Small intestine (tissue), 16 donors: ENCODE measurements at places on chromosomes 2 and 18.

DNA sequence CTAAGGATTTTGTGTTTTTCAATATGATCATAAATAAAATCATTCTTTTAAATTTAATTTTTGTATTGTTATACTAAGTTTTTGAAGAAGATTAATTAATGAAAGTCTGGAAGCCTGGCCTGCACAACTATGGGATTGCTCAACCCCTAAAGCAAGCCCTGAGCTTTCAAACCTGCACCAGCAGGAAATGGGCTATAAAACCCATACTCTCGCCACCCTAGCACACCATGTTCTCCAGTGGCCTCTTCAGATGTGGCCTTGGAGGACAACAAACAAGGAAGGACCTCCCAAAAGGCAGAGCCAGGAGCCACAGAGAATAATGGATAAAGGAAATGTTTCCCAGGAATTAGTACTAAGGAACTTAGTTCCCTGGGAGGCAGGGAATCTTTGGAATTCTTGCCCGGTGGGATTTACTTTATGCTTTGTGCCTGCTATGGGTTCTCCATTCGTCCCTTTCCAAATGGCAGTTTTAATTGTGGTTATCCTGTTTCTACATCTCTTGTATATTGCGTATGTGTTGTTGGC is 212.5 kb downstream of the ZFP36L2 start:
- no peak for DNase-seq

GRCh38 chr2:129056309-129056958 is 737.8 kb upstream of the HS6ST1 start:
- DNase-seq = no peak

DNA sequence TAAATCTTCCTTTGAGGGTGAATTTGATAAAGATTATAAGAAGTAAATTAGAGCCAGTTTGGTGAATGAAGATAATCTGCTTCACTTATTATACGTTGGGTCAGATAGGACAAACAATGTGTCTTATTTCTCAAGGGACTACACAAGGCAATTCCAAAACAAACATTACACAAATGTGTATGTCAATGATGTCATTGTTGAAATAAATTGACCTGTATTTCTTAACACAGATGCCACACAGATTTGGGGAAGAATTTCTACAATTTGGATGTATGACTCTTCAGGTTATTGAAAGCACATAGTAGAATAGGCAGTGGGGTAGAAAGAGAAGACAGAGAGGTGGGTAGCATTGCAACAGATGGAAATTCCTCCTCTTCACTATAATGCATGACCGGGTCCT is 6.9 kb upstream of the CRIM1 start:
- DNase-seq = no peak

DNA sequence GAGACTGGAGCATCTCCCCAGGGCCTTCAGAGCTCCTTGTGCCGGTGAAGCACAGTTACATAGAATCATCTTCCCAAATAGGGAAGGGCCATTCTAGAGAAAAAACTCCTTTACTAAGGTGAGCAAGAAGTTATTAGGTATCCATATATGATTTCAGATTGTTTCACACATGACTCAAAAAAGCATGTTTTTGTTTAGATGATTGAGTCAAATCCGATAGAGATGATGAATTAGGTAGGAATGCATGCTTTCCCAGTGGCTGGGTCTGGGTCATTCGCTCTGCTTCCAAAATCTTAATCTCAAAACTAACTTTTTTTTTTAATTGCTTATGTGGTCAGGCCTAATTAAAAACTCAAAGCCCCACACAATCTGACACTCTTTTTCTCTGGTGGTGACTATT is 3.8 kb downstream of the NT5C1B start:
- DNase-seq = no peak

DNA sequence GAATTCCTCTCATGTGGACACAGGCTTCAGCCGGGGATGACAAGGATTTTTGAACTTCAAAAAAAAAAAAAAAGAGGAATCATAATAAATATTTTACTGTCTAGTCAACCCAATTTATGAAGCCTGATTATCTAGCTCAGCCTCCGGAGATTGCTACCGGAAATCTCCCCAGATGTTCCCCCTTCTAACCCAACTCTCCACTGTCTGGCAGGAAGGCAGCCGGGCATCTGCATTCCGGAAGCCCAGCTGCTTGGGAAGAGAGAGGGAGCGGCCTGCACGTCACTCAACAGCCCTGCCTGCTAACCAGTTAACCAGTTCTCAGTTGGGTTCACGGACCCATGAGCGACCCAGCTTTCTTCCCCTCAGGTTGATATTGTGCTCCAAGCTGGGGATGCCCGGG is 87.2 kb upstream of the POU3F3 start:
- no peak for DNase-seq

DNA sequence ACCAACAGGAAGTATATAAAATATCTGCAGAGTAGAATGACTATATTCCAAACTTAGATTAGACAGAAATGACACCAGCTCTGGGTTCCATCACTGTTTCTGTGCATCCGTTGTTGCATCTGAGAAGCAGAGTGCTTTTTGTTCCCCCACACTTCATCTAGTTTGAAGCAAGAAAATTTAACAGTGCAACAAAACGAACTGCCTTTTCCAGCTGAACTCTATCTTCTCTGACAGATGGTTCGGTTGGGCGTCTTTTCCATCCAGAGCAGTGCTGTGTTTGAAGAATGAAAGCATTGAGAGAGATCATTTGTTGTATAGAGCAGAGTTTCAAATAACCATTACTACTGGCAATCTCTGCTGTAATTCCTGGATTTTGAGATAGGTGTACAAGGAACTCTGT is 757.5 kb downstream of the DPP10 start:
- peak; percentile 8 for DNase-seq

GRCh38 chr2:68045342-68045741 is 17.5 kb downstream of the C1D start:
- no peak for DNase-seq

GRCh38 chr2:101736861-101737291 is 39.4 kb downstream of the MAP4K4 start:
- no peak for DNase-seq

- peak; percentile 75 for DNase-seq
Measured at GRCh38 chr2:234135750-234136221, 85.3 kb downstream of the SPP2 start.
